HCT116 (cell line): ENCODE measurements at places on chromosomes 2 and 18.

DNA sequence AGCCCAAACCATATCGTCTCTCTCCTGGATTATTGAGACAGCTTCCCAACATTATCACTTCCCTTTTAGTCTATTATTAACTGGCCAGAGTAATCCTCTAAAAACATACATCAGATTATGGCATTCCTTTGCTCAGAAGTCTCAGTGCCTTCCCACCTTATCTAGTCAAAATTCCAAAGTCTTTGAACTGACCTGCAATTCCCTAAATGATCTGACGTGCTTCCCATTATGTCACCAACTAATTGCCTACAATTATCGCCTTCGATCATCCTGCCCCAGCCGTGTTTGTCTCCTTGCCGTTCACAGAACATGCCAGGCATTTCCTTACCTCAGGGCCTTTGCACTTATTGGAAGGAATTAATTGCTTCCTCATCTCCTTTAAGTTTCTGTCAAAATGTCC, 332.4 kb downstream of the IRS1 start:
- 0 out of 2 replicates have a peak overlapping the region, but pooled peaks have one; percentile 28 for H3K27ac ChIP-seq
- no peak overlapping the region for H3K4me3 ChIP-seq
- peaks cover 15% of the 10 kb centered on the region; the same call in 1 of the 2 replicates for H3K4me1 ChIP-seq
- 0 out of 2 replicates have a peak, but pooled peaks cover 4% of the 10 kb centered on the region for H3K36me3 ChIP-seq

- H3K4me3 ChIP-seq = no peak overlapping the region
- H3K27ac ChIP-seq = no peak overlapping the region
- no peak for DNase-seq
These were observed 58.9 kb upstream of the TEX51 start for GRCh38 chr2:126839796-126840195.

- H3K4me1 ChIP-seq = peaks cover 5% of the 10 kb centered on the region; the same call in 1 of the 2 replicates
- H3K27ac ChIP-seq = no peak overlapping the region
- H3K36me3 ChIP-seq = no peaks in the 10 kb centered on the region
- no peak overlapping the region for H3K4me3 ChIP-seq
- DNase-seq = no peak
These were observed 4.1 kb downstream of the ZEB2 start for GRCh38 chr2:144515696-144516410.

DNA sequence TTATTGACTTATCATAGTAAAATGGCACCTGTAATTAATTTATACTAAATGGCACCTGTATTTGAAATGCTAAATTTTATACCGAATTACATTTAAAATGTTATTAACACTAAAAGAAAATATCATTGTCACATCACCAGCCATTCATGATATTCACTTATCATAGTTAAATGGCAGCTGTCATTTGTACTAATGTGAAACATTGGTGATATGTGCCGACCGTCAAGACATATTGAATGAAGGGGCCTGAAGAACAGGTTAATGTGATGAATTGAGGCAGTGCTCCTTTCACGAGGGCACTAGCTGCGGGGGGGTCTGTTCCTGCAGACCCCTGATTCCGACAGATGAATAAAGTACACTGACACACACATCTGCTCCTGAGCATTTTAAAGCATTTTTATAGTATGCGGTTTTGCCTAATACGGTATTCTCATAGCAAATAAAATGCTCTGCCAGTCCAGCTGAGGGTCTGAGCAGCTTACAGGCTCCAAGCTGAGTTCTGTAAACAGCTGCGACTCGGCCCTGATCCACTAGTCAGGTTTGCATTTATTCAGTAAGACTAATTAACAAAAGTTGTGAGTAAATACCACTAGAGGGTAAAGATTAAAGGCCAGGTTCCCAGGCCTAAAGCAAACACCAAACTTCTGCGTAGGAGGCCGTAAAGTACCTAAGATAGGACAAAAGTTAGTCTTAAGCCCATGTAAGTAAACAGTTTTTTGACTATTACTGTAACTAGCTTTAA, 593.4 kb upstream of the NETO1 start:
- no peak overlapping the region for H3K27ac ChIP-seq
- no peaks in the 10 kb centered on the region for H3K27me3 ChIP-seq
- no peak for DNase-seq
- no peaks in the 10 kb centered on the region for H3K4me1 ChIP-seq
- H3K4me3 ChIP-seq = no peak overlapping the region
- H3K36me3 ChIP-seq = no peaks in the 10 kb centered on the region

GRCh38 chr2:80515964-80516363, 211.4 kb upstream of the LRRTM1 start:
- no peak for DNase-seq
- H3K27me3 ChIP-seq = no peaks in the 10 kb centered on the region
- H3K4me1 ChIP-seq = no peaks in the 10 kb centered on the region
- H3K27ac ChIP-seq = no peak overlapping the region

- H3K36me3 ChIP-seq = peaks cover 15% of the 10 kb centered on the region; the same call in 1 of the 2 replicates
- H3K4me3 ChIP-seq = no peak overlapping the region
- H3K27me3 ChIP-seq = no peaks in the 10 kb centered on the region
These were observed 64.7 kb downstream of the PTPN2 start for GRCh38 chr18:12819322-12819721.

GRCh38 chr2:232219932-232220331, 158.6 kb upstream of the ALPP start:
- no peaks in the 10 kb centered on the region for H3K27me3 ChIP-seq
- H3K4me1 ChIP-seq = no peaks in the 10 kb centered on the region
- no peak overlapping the region for H3K27ac ChIP-seq
- no peaks in the 10 kb centered on the region for H3K36me3 ChIP-seq
- no peak overlapping the region for H3K4me3 ChIP-seq

GRCh38 chr18:7926526-7926925, 359.4 kb downstream of the PTPRM start:
- peaks cover 41% of the 10 kb centered on the region for H3K4me1 ChIP-seq
- H3K4me3 ChIP-seq = no peak overlapping the region
- DNase-seq = peak; percentile 64
- no peaks in the 10 kb centered on the region for H3K36me3 ChIP-seq
- H3K27me3 ChIP-seq = no peaks in the 10 kb centered on the region

GRCh38 chr2:128520340-128520739, 201.7 kb upstream of the HS6ST1 start:
- DNase-seq = no peak
- H3K27me3 ChIP-seq = no peaks in the 10 kb centered on the region
- no peaks in the 10 kb centered on the region for H3K36me3 ChIP-seq
- H3K4me1 ChIP-seq = peaks cover 5% of the 10 kb centered on the region; the same call in 1 of the 2 replicates

- no peaks in the 10 kb centered on the region for H3K36me3 ChIP-seq
- no peak overlapping the region for H3K27ac ChIP-seq
- no peaks in the 10 kb centered on the region for H3K27me3 ChIP-seq
- H3K4me1 ChIP-seq = no peaks in the 10 kb centered on the region
These were observed 52.0 kb downstream of the ANKRD44 start for GRCh38 chr2:197258580-197258979.

DNA sequence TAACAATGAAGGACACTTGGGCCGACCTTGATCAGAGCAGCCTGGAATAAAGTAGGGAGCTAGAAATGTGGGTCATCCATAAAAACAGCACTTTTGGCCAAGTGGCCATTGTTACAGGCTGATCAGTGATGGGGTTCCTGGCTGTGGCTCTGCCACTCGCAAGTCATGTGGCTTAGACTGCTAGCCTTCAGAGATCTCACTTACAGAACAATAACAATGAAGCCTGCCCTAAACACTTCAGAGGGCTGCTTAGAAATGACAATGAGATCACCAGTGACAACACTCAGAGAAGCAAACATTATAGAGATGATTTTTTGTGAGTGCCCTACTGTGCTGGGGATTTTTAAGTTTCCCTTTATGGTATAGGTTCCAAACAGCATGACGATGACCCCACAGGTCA, 107.9 kb upstream of the LMAN1 start:
- no peak overlapping the region for H3K4me3 ChIP-seq
- H3K27me3 ChIP-seq = peaks cover 11% of the 10 kb centered on the region

DNA sequence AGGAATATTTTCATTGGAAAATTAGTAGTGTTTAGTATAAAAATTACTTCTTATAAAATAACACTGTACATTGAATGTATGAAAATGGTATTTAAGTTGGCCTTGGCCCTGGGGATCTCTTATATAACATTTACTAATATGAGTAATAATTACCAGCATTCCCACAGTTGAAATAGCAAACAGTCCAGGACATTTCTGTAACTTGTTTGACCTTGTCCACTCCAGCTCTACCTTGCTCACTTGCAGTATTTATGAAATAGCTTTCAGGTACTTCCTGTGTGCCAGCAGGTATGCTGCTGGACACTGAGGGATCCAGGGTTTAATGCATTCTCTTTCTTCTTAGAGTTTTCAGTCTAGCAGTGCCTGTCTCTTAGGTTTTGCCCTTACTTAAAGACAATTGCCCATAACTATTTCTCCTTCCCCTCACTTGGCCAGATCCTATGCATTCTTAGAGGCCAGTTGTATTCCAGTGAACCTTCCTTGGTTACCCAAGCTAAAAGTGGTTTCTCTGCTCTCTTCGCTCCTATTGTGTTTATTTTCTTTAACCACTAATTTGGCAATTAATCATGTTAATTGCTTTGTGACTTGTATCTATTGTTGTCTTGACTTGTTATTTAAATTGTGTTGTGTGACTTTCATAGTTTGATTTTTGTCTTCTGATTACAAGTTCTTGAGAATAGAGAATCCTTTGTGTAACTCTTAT, 25.9 kb downstream of the BABAM2 start:
- DNase-seq = no peak
- no peaks in the 10 kb centered on the region for H3K4me1 ChIP-seq
- H3K27me3 ChIP-seq = no peaks in the 10 kb centered on the region
- no peak overlapping the region for H3K4me3 ChIP-seq
- no peak overlapping the region for H3K27ac ChIP-seq

DNA sequence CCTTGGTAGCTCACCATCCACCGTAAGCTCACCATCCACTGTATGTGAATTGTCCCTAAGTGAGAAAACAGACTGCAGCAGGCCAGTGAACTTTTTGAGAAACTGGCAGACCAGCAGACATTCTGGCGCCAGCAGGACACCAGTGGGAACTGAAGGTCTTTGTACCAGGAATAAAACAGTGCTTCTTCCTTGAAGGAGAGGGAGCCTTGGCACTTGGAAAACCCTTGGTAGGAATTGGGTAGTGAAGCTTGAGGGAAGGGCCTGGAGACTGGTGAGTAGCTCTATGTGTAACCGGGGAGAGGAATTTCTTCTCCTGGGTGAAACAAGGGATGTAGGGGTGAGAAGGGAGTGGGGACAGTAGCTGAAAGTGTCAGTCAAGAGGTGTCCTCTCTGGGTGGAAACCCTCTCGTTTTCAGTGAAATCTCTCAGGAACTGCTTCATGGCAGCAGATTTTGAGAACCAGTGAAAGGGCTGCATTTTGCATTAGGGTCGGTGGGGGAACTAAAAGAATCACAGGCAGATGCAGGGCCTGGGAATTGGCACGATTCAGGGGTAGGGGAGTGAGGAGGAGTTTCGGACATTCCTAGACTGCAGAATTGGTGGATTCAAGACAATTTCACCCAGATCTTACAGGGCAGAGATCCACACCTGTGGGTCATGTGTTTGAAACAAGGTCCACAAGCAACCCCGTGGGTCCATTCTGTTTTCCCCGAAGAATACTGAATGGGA, 131.5 kb upstream of the DLX2 start:
- DNase-seq = no peak
- no peaks in the 10 kb centered on the region for H3K36me3 ChIP-seq
- H3K27me3 ChIP-seq = no peaks in the 10 kb centered on the region

DNA sequence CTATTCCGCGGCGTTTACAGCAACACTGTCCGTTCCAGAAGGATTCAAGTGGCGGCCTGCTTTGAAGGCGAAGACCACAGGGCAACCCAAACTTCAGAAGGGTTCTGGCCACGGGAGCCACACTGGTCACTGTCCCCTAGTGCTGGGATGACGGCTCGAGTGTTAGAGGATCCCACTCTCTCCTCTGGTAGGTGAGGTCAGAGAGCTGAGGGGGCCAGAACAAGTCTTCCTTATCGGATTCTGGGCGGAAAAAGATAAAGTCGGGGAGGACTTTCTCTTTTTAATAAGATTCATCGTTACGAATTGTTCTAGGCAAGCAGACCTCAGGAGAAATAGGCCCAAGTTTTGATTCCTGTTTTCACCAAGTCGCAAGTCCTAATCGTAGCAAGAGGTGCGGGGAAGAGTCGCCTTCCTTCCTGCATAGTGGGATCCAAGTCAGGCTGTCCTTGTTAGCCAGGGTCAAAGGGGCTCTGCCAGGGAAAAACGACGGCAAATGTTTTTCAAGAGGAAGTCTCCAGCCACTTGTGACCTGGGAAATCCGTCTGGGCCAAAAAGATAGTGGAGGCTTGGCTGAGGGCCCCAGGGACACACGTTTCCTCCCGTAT, 864 bp upstream of the MYL12A start:
- no peaks in the 10 kb centered on the region for H3K27me3 ChIP-seq
- no peak for DNase-seq
- peak overlapping the region; percentile 90 for H3K27ac ChIP-seq
- H3K4me1 ChIP-seq = peaks cover 40% of the 10 kb centered on the region
- H3K4me3 ChIP-seq = peak overlapping the region; percentile 40

GRCh38 chr2:128380061-128380889, 61.6 kb upstream of the HS6ST1 start:
- H3K36me3 ChIP-seq = no peaks in the 10 kb centered on the region
- no peak overlapping the region for H3K27ac ChIP-seq
- DNase-seq = no peak
- H3K4me3 ChIP-seq = no peak overlapping the region
- H3K27me3 ChIP-seq = no peaks in the 10 kb centered on the region
